ENCODE measurements at places on chromosomes 7 and 10. TPM values are rescaled to one million over a fixed set of nuclear protein-coding genes. Genes with fewer than 3 reads are reported as not detected.

ELMO1 gene
- 5.0 TPM for total RNA-seq

CTAGE4 gene
- total RNA-seq: 5.8 TPM

COBL gene
- total RNA-seq: 49.4 TPM

POU6F2 gene
- not detected for total RNA-seq

VIPR2 gene
- not detected for total RNA-seq

SPDYE6 gene
- total RNA-seq: not detected

DNA sequence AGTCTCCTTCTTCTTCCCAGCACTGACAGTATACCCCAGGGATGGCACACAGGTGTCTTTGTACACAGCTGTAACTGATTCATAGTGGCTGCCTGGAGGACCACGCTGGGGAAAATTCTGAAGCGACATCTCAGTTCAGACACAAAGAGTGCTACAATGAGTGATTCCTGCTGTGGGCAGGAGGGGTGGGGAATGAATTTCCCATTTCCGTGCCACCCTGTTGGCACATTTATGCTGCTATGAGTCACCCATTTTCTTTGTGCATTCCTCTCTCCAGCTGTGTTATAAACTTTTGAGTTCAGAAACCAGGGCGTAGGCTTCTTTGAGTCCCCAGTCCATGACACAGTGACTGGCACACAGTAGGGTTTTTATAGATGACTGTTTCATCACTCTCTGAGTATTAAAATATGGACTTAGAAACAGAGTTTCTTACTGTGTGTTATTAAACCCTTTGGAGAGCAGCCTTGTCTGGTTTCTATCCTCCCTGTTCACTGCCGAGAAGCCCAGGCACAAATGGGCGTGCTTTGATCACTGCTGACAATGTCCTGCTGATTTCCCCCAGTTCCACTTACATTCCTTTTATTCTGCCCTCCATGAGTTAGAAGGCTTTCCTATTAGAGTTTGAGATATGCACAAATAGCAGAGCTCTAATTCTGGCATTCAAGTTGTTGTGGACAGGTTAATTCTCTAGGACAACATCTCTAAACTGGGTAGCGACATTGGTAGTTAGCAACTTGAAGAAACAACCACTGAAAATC, 24.0 kb upstream of the NPS start:
- peaks cover 43% of the 10 kb centered on the region for H3K27me3 ChIP-seq
- H3K4me3 ChIP-seq: no peak overlapping the region
- no peaks in the 10 kb centered on the region for H3K4me1 ChIP-seq
- no peak overlapping the region for H3K27ac ChIP-seq
- no peak for DNase-seq

DNA sequence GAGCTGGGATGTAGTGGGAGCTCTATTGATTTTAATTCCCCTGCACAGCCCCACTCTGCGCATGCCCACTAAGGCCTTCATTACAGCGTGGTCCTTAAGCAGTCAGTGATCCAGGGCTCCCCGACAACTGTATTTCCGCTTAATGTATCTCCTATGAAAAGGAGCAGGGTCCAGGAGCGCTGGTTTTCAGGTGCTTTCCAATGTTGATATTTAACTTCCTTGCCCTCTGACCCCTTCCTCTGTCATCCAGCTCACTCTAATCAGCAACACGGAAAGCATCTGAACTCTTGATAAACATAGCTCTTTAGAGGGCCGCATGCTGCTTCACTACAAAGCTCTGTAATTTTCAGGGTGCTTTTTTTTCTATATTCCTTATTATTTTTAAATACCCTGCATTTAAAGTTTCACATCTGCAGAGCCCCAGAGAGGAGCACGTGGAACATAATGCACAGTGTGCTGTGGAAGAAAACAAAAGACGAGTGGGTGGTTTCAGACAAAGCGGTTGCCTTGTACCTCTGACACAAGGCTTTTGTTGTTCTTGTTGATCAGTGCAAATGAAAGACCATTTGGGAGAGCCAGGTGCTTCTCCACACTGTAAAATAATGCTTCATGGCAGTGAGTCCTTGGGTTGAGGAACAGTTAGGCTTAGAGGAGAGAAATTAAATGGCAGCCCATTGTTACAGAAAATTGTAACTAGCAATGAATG, 465.9 kb upstream of the CELF2 start:
- H3K4me3 ChIP-seq: no peak overlapping the region
- no peak overlapping the region for H3K27ac ChIP-seq
- no peak for DNase-seq
- H3K36me3 ChIP-seq: no peaks in the 10 kb centered on the region
- peaks cover 9% of the 10 kb centered on the region for H3K27me3 ChIP-seq

DNA sequence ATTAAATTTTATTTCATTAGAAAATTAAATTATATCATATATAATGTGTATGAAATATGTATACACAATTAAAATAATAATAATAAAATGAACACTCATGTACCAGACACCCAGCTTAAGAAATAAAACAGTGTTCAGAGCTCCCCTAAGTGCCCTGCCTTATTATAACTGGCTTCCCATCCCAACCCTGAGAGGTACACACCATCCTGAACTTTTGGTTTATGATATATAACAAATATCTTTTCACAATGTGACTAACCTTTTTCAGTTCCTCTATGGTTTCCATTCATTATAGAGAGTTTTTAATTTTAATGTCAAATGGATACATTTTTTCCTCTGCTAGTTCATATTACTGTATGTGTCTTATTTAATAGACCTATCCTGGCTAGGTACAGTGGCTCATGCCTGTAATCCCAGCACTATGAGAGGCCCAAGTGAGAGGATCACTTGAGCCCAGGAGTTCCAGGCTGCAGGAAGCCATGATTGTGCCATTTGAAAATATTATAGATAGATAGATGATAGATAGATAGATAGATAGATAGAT, 24.0 kb upstream of the STEAP2 start:
- no peaks in the 10 kb centered on the region for H3K27me3 ChIP-seq
- H3K36me3 ChIP-seq: no peaks in the 10 kb centered on the region
- no peaks in the 10 kb centered on the region for H3K4me1 ChIP-seq
- DNase-seq: no peak

GRCh38 chr7:134480730-134481129, 21.8 kb upstream of the AKR1B1 start:
- H3K4me3 ChIP-seq: peak overlapping the region; percentile 37
- peaks cover 65% of the 10 kb centered on the region for H3K4me1 ChIP-seq
- peak; percentile 94 for DNase-seq
- H3K27me3 ChIP-seq: no peaks in the 10 kb centered on the region
- H3K27ac ChIP-seq: peak overlapping the region; percentile 88

GRCh38 chr7:105462765-105463420, 59.2 kb downstream of the PUS7 start:
- H3K36me3 ChIP-seq: 0 out of 2 replicates have a peak, but pooled peaks cover 6% of the 10 kb centered on the region
- no peak for DNase-seq
- H3K27ac ChIP-seq: no peak overlapping the region
- H3K4me1 ChIP-seq: no peaks in the 10 kb centered on the region
- no peaks in the 10 kb centered on the region for H3K27me3 ChIP-seq

DNA sequence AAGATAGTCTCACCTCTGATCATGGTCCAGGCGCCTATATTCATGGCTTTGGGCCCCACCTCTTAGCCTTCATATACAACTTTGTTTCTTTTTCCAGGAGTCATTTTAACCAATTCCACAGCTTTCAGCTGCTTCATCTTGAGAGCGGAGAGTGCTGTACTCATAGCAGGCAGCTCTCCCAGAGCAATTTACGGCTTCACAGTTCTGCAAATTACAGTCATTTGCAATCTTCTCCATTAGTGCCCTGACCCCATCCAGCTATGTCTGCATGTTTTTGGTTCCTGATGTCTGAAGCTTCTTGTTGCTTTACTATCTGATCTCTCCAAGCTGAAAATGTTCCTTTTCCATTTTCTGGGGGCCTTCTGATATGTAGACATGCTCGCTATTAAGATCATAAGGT, 18.0 kb upstream of the MEST start:
- no peaks in the 10 kb centered on the region for H3K27me3 ChIP-seq
- no peaks in the 10 kb centered on the region for H3K36me3 ChIP-seq
- H3K27ac ChIP-seq: no peak overlapping the region
- H3K4me3 ChIP-seq: no peak overlapping the region
- DNase-seq: no peak

DNA sequence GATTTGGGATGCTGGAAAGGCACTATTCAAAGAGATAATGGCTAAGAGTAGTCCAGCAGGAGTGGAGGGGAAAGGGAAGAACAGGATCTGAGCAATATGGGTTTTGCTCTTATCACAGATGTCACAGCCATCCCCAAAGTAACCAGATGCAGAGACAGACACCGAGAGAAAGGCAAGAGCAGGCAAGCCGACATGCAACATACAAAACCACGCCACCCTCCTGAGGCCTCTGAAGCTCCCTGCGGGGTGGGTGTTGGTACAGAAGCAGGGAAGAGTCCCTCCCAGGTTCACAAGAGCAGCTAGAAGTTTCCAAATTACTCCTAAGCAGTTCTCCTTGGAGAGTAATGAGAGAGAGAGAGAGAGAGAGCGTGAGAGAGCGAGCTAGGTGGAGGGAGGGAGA, 10.8 kb upstream of the C10orf53 start:
- H3K4me1 ChIP-seq: no peaks in the 10 kb centered on the region
- H3K4me3 ChIP-seq: no peak overlapping the region
- no peak for DNase-seq
- no peak overlapping the region for H3K27ac ChIP-seq
- no peaks in the 10 kb centered on the region for H3K36me3 ChIP-seq
- peaks cover 65% of the 10 kb centered on the region for H3K27me3 ChIP-seq

DNA sequence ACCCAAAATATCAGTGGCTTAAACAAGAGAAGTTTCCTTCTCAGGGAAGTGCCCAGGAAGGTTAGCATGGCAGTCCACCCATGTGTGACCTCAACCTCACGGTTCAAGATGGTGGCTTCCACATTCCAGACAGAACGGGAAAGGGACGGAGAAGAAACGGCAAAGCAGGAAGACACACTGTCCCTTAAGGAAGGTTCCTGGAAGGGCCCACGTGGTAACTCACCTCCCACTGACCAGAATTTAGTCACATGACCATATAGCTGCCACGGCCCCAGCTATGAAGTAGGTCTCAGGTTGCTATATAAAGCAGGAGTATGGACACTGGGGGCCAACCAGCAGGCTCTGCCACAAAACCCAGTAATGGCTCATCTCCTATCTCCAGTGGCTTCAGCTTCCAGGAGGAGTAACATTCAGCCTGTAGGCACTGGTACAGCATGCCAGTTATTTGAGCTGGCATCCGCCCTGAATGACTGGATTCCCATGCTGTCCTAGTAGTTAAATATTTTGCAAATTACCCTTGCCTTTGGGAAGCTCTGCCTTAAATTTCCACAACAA, 278.5 kb upstream of the KLF14 start:
- H3K27ac ChIP-seq: peak overlapping the region; percentile 60
- peaks cover 99% of the 10 kb centered on the region for H3K4me1 ChIP-seq
- H3K36me3 ChIP-seq: peaks cover 29% of the 10 kb centered on the region
- H3K27me3 ChIP-seq: no peaks in the 10 kb centered on the region
- no peak overlapping the region for H3K4me3 ChIP-seq

DNA sequence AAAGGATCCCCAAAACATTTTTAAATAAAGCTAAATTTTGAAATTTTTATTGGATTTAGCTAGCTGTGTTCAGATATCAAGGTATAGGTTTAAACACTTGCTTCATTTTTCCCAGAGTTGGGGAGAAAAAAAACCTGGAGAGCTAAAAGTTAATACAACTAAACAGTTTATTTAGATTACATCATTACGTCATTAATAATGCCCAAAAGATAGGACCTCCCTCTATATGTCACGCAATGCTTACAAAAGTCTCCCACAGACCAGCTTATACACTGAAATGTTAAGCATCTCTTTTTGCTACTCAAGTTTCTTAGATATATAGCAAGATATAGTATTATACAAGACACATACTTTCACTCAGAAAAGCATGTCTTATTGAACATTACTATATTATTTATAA, 160.0 kb upstream of the SEMA3E start:
- H3K4me1 ChIP-seq: no peaks in the 10 kb centered on the region
- no peak overlapping the region for H3K4me3 ChIP-seq
- no peaks in the 10 kb centered on the region for H3K27me3 ChIP-seq
- no peaks in the 10 kb centered on the region for H3K36me3 ChIP-seq
- no peak overlapping the region for H3K27ac ChIP-seq

All from PC-9 (cell line).